OCI-LY7 (cell line): ENCODE measurements at places on chromosomes 4 and X.
A peak's percentile ranks its signal among the peaks of the same experiment; 100 is the strongest.

GRCh38 chr4:185559915-185560281, 24.6 kb upstream of the PDLIM3 start:
- DNase-seq: no peak

DNA sequence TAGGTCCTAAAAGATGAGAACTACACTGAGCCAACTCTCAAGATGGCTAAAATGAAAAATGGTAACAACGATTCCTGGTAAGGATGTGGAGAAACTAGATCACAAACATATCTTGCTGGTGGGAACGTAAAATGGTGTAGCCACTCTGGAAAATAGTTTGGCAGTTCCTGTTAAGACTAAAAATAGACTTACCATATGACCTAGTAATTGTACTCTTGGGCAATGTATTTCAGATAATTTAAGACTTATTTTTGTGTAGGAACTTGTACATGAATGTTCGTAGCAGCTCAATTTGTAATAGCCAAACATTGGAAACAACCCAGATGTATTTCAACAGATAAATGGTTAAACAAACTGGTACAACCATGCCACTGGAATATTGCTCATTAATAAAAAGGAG, 106.2 kb downstream of the HDAC8 start:
- DNase-seq: no peak

GRCh38 chr4:38327174-38327573, 336.8 kb upstream of the KLF3 start:
- no peak for DNase-seq

DNA sequence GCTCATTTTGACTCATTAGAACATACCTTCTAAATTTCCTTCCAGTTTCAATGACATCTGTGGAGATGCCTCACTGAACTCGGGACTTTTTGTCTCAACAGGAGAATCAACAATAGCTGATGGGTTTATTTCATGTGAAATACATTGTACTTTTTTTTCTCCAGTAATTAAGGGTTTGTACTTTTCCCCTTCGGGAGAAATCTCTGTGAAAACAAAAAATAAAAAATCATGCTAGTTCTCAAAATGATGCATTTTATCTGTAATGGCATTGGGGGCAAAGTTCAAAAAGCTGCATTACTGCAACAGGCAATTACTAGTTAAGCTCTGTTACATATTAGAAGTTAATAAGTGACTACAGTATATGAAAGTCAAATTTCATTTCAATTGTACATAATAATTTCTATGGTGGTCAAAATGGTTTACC, 167.3 kb upstream of the SH3RF1 start:
- DNase-seq: no peak

DNA sequence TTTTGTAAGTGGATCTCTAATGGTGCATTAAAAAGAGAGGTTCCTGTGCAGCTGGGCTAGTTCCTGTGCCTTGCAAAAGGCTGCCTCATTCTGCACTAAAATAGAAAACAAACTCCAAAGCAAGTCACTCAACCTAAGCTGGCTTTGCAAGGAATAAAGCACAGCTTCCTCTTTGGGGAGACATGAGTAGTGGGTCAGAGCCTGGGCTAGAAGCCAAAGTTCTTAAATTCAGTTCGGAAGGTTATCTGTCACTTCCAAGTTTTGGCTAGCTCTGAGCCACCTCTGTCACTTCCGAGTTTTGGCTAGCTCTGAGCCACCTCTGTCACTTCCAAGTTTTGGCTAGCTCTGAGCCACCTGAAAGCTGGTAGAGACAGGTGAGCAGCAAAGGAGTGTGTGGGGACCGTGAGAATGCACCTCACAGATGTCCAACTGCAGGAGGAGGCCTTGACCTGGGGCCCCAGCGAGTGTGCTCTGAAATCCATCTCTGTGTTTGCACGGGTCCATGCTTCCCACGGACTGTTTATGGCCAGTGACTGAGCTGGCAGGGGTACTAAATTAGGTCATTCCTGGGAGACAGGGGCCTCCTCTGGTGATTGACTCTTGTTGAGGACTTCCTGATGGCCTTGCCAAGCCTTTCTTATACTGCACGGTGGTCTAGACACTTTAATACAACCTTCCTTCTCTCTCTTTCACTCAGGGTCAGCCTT, 36.4 kb upstream of the MAMLD1 start:
- no peak for DNase-seq

DNA sequence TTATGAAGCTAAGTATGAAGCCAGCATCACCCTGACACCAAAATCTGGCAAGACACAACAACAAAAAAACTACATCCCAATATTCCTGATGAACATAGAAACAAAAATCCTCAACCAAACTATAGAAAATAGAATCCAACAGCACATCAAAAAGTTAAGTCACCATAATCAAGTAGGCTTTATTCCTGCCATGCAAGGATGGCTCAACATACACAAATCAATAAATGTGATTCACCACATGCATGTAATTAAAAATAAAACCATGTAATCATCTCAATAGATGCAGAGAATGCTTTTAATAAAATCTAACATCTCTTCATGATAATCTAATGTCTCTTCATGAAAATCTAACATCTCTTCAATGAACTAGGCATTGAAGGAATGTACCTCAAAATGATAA, 249.4 kb upstream of the GK2 start:
- no peak for DNase-seq

GRCh38 chrX:8044947-8045346, 117.7 kb upstream of the PNPLA4 start:
- DNase-seq: no peak

DNA sequence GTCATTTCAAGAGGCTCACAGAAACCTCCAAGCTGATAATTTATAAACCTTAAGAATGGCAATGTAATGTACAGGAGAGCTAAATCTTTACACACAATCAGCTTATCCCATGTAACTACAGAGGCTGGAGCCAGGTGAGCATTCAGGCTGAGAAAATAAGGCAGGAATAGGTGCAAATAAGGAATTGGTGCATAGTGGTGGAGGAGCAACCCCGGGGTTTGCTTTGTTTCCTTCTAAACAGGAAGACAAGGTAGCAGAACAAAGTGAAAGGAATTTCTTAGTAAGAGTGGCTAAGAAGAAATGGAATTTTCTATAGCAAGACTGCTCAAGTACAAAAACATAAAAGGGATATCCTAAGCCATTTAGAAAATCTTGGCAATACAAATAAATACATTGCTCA, 82.4 kb downstream of the NR3C2 start:
- DNase-seq: no peak

- DNase-seq: no peak
These were observed 5.4 kb upstream of the SOWAHD start for GRCh38 chrX:119753001-119753400.

DNA sequence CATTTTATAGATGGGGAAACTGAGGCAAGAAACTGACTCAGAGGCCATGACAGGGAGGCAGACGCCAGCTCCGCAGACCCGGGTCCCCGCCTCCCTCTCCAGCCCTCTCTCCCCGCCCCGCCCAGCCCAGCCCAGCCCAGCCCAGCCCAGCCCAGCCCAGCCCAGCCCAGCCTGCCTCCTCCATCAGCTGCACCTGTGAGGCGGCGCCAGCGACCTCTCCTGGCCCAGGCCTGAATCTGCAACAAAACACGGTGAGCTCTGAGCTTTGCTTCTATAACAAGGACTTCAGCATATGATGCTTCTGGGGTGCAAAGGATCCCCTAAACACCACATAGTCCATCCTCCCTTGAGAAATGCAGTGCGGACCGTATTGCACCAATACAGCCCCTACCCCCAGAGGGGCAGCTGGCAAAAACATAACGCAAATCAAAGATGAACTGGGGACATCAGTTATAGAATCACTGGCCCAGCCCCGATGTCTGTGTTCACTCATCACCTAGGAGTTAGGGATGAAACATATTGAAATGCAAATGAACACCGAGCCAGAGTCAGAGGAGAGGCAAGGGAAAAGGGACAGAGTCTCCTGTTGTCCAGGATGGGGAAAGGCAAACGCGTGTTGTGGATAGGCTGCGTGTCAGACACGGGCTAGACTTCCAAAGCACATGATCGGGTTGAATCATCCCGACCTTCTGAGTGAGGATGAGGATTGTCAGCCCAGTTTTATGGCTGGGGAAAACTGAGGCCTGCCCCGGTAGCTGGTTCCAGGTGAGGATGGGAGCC, 216.1 kb upstream of the PSAPL1 start:
- DNase-seq: peak; percentile 47

DNA sequence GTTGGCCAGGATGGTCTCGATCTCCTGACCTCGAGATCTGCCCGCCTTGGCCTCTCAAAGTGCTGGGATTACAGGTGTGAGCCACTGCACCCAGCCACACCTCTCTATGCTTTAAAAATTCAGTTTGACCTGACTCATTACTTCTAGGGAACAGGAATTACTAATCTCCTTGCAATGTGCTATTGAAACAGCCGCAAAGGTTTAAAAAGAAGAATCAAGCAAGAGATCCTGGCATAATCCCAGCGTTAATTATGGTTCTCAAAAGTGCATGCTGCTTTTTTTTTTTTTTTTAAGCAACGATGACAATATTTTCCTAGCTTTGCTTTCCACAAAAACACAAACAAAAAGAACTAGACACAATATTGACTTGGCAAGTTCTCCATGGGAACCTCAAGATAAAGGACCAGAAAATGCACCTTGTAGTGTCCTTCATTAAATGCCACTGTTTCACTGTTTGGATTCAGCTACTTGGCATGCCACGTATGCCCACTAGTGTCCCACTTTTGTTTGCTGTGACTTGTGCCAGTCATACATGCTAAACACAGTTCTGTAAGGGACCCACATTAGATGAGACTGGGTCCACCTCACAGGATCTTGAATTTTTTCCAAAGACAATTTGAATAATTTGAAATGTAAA, 112.6 kb upstream of the PPARGC1A start:
- DNase-seq: no peak

DNA sequence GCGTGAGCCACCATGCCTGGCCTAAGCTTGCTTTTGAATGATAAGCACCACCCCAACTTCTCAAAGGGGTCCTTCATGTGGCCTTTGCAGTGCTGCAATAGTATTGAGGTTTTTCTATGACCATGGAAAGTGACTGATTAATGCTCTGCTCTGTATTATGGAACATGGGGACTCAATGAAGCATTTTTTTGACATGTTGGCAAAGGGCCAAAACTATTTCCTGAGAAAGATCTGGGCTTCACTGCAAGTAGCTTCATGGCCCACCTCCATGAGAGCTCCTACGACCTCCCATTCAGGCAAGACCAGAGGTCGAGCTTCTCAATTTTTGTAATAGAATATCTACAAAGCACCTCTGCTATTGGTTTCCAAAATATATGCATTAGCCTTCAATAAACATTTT, 16.7 kb upstream of the SEPTIN6 start:
- DNase-seq: no peak

DNA sequence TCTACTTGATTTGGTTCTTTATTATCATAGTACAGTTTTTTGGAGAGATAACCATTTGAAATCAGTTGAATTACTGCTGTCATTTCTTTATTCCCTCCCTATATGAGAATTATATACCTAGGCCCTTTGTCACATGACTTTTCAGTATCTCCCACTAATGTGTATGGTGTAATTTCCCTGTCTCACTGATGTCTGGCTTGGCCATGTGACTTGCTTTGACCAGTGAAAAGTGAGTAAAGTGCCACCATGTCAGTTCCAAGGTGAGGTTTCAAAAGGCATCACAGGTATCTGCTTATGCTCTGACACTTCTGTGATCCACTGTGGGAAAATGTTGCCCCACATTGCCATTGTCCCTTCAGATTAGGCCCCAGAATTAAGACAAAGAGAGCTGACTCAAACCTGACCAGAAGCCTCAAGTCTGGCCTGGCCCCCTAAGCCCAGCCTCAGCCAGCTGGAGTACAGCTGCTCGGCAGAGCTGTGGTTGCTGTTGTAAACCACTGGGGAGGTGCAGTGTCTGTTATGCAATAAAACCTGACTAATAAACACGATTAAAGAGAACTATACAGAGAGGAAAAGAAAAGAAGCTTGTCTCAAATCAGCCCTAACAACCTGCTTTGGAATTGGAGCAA, 27.5 kb downstream of the SETD7 start:
- no peak for DNase-seq

DNA sequence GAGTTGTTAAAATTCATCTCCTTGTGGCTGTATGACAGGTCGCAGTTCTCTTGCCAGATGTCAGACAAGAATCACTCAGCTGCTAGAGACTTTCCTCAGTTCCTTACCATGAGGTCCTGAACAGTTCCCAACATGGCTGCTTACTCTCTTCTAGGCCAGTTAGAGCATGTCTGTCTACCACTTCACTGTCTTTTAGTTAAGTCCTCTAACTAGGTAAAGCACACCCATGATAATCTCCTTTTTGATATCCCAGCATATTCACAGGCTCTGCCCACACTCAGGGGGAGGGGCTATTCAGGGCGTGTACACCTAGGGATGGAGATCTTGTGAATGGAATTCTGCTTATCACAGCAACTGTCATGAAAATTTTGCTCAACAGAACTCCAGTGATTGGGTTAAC, 190.1 kb downstream of the ADAMTS3 start:
- DNase-seq: no peak

DNA sequence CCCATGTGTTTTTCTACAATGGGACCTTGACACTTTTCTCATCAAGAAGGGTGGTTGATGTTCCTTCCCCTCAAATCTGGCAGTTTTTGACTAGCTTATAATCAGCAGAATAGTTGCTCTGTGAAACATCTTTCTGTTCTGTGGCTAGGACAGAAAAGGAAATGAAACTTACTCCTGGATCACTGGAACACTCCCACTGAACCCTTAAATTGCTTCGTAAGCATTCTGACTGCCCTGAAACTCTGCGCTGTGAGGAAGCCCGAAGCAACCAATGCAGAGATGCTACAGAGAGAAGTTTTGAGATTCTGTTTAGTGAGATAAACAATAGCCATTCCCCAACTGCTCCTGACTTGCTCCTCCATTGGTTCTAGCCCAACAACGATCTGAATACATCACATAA, 602.2 kb downstream of the CENPC start:
- DNase-seq: no peak

- no peak for DNase-seq
These were observed 1.4 kb downstream of the GATA1 start for GRCh38 chrX:48787505-48788443.

DNA sequence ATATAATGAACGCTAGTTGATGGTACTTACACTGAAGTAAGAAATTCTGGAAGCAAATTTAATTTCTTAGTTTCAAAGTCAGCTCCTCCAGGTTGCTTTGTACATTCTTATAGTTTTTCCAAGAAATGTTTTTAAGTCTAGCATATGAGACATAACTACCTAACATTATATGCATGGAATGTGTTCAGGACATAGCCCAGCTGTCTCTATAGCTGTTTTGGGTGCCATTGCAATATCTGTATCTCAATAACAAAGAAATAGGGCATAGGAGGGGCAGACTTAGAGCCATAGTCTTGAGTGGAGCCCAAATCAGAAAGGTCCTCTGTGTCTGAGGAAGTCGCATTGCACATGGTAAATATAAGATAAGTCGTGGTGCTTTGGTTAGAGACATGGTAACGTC, 143.4 kb downstream of the CBR4 start:
- DNase-seq: no peak

GRCh38 chrX:133850399-133850798, 135.0 kb downstream of the GPC3 start:
- no peak for DNase-seq

DNA sequence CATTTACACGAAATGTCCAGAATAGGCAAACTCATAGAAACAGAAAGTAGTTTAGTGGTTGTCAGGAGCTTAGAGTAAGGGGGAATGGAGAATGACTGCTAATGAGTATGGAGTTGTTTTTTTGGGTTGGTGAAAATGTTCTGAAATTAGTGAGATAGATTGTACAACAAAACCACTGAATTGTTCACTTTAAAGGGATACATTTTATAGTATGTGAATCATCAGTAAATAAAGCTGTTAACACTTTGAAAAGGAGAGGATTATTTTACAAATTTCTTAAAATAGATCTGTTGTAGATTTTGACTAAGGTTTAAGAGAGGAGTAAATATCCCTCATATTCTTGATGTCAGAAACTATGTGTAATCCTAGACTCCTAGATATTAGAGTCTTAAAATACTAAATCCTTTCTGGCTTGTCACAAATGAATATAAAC, 82.7 kb downstream of the RAPGEF2 start:
- DNase-seq: no peak

GRCh38 chr4:22762548-22762947, 69.8 kb downstream of the GBA3 start:
- DNase-seq: no peak
